Kasumi-1 (cell line): ENCODE measurements at places on chromosomes 6 and 20.

GRCh38 chr6:33808641-33809180, 4.9 kb upstream of the MLN start:
- no peak for DNase-seq

GRCh38 chr6:81735756-81736380, 16.6 kb downstream of the TENT5A start:
- no peak for DNase-seq

GRCh38 chr6:165231177-165231576, 78.2 kb downstream of the C6orf118 start:
- no peak for DNase-seq

DNA sequence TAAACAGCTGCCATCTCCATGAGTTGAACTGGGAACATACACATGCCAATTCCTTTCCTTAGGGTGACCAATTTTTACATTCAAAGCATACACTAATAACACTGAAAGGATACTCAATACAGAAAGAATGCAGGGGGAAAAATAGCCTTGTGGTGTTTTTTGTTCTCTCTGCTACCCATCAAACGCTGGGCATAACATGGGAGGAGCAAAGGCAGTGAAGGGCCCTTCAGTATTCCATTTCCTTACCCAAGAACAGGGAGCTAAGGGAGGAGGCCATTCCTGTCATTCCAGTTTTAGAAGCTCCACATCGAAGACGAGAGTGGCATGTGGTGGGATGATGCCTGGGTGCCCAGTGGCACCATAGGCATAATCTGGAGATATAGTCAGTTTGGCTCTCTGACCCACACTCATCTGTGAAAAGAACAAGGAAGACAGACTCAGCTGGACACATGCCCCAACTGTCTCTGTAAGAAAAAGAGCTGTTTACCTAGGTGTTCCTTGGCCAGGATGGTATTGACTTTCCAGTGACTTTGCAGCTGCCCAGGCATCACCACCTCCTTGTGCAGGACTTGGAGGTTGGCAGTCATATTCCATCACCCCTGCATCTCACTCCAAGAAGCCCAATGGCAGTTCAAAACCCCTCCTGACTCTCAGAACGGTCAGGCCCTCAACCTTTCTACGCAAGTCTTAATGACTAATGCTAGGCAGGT, 20.9 kb downstream of the FKBP1A start:
- no peak for DNase-seq

GRCh38 chr6:112309244-112309643, 37.9 kb upstream of the RFPL4B start:
- DNase-seq, result no peak
